ENCODE measurements at places on chromosomes 4 and X.

DNA sequence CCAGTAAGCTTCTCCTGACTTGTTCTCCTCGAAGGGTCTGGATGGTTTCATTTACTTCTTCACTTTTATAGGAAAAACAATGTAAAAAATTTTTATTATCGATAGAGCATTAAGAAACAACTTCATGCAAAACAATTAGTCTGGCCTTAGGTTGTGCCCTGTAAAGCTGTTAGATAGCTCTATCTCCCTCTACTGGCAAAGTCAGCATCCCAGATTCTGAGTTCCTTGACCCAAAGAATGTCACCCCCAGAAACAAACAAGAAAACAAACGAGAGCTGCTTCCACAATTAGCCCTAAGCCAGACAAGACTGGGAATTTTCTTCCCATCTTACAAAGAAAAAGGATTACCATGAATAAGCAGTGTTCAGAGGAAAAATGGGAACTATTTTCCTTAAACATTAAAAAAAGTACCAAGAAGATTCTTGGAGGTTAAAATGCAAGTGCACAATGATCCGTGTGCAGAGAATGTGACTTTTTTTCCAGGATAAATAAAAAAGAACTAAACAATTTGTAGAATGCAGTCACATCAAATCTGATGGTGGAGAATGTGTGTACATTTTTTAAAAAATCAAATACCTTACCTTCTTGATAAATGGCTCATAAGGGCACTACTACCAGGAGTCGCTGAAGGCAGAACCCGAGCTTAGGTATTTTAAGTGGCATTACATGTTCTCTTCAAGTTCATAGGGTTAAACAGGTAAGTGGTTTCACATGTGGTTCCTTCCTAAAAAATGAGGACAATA is 293.2 kb downstream of the FBXO8 start:
- no peak for DNase-seq

DNA sequence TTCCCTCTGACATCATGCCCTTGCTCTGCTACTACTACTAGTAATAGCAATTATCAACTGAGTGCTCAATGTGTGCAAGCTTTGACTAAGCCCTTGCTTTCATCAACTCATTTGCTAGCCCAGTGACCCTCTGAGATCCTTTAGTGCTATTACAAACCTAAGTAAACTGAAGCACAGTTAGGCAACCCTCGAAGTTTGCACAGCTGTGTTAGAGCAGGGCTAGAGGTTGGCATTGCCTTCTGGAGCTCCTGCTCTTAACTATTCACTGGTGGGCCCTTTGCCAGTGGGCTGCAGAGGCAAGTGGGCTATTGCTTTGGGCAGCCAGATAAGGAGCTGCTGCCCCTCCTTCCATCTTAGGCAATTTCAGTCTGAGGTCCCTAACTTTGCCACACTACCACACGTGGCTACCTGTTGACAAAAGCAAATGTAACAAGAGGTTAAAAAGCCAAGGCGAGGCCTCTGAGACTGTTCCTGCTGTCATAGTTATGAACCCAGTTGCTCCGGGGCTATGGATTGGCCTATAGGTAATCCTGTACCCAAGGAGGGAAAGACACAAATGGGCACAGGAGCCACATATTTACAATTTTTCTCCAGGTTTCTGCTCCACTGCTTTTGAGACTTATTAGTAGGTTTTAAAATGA is 41.5 kb upstream of the ANKRD50 start:
- DNase-seq = no peak

- no peak for DNase-seq
Measured at GRCh38 chrX:70754169-70754848, 154.2 kb downstream of the TEX11 start.

DNA sequence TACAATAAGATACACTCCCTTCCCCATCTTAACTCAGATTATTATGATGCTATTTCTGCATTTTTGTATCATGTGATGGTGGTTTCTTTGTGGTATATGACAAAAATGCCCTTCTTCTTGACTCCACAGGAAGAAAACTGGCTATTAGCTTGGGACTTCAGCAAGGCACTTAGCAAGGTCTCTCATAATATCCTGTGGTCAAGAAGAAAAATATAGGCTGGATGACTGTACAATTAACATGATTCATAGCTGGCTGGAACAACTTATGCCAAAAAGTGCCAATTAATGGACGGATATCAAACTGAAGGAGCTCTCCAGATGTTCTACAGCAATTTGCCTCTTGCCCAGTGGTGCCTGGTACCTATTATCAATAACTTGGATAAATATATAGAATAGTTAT is 2.3 kb upstream of the MID1IP1 start:
- no peak for DNase-seq

DNA sequence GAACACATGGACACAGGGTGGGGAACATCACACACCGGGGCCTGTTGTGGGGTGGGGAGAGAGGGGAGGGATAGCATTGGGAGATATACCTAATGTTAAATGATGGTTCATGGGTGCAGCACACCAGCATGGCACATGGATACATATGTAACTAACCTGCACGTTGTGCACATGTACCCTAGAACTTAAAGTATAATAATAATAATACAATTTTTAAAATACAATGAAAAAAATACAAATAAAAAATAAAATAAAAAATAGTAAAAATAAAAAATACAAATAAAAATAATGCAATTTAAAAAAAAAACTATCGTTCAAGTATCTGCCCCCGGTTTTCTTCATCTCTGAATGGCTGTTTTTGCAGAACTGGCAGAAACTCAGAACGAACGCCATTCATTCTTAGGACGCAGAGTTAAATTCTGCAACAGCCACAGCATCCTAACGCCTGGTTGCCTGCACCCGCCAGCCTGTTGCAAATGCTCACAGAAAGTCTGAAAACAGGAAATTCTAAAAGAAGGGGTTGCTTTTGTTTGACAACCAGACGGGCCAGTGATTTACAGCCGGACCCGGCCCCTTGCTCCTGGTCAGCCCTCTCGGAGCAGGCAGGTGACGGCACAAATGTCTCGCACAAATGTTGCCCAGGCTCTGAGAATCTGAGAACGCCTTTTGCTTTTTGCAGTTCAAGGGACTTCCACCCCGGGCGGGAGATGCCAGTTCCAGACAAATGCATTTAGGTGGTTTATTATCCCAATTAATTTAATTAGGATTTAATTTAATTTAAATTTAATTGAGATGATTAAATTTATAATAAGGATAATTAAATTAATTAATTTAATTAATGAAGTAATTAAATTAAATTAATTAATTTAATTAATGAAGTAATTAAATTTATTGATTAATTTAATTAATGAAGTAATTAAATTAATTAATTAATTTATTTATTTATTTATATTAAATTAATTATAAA is 47.8 kb downstream of the CRLF2 start:
- DNase-seq = no peak

- DNase-seq = no peak
Measured at GRCh38 chr4:122591196-122591595, 29.7 kb downstream of the IL21 start.

GRCh38 chrX:23752740-23753415 is 9.8 kb upstream of the ACOT9 start:
- no peak for DNase-seq
